ENCODE measurements at places on chromosomes 7 and 10.

- no peak for DNase-seq
These were observed 956.9 kb upstream of the ZNF722 start for GRCh38 chr7:63041786-63042185.

- no peak for DNase-seq
These were observed 168.9 kb downstream of the TWIST1 start for GRCh38 chr7:18948521-18948920.

GRCh38 chr7:133789974-133790373 lies 337.2 kb upstream of the LRGUK start:
- DNase-seq, result no peak

GRCh38 chr10:126016882-126017281 lies 120.5 kb downstream of the FANK1 start:
- DNase-seq, result no peak

DNA sequence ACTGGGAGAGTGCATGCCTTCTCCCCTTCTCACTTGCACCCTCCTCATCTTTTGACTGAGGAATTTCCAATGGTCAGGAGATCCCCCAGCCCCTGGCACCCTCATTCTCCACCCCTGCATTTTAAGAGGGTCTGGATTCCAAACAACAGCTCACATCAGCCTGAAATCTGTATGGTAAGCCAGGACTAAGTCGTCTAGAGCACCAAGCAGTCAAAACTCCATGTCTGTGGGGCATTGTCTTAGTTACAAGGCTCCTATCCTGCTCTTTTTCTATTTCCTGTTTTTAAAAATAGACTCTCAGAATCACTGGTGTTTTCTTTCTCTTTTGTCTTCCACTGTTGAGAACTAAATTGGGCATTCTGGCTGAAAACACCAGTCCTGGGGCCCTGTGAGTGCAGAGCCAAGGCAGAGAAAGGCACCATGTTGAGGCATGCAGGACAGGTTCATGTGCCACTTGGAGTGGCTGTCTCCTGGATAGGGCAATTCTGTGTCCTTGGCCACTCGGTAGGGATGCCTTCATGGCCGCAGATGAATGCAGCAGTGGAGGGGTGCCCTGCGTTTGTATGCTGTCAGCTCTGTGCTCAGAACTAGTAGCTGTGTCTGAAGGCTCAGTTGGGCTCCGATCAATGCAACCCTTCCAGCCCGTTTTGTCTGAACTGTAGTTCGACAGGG lies 216.6 kb upstream of the YAE1 start:
- no peak for DNase-seq

DNA sequence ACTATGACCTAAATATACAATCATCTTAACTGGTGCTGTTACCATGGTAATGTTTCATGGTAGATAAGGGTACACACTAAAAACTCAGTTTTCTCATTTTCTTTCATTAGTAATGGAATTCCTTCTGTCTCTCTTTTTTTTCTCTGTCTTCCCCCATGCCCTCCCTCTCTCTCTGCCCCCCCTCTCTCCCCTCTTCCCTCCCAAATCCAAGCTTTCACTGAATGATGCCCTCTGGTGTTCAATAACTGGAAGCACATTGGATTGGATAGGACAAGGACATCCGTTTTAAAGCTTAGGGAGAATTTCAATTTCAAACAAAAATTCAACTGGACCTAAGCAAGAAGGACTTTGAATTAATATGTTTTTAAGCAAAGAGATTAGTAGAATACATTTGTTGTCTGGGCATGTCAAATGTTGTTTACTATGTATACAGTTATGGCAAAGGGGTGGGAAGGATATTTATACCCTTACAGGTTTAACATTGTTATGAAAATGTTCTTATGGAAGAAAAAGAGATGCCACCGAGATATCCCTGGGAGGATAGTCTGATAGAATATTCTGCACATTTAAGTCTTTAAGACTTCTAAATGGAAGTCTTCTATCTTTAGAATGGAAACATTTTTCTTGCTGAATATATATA lies 6.1 kb downstream of the CHRM2 start:
- DNase-seq, result peak; percentile 45

DNA sequence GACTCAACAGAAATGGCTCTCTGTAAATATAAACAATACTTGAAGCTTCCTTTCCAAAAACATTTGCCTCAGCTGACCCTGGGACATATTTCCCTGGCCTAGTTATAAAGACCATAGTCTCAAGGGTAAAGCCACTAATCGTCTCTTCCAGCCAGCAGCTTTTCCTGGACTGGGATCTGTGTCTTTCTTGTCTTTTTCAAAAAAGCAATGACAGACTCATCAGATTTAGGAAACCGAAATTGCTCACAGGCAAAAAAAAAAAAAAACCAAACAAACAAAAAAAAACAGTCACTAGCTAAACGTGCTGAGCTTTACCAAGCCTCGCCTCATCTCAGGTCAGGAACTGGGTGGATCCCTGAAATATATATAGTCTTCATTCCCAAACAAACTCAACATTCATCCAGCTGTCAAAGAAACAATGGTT lies 23.5 kb downstream of the STN1 start:
- peak; percentile 49 for DNase-seq

- no peak for DNase-seq
These were observed 23.6 kb downstream of the IFIT3 start for GRCh38 chr10:89351412-89351779.

- no peak for DNase-seq
These were observed 933.6 kb upstream of the ZWINT start for GRCh38 chr10:57294698-57295097.

- DNase-seq, result peak; percentile 52
These were observed 111.7 kb upstream of the COBL start for GRCh38 chr7:51428217-51428887.

GRCh38 chr10:30827531-30828120 lies 198.1 kb upstream of the LYZL2 start:
- peak; percentile 55 for DNase-seq

GRCh38 chr7:43753271-43753810 lies 5.1 kb upstream of the BLVRA start:
- no peak for DNase-seq

GRCh38 chr7:28096713-28097112 lies 83.9 kb downstream of the JAZF1 start:
- peak; percentile 85 for DNase-seq

GRCh38 chr10:63375859-63376258 lies 89.9 kb downstream of the JMJD1C start:
- no peak for DNase-seq

DNA sequence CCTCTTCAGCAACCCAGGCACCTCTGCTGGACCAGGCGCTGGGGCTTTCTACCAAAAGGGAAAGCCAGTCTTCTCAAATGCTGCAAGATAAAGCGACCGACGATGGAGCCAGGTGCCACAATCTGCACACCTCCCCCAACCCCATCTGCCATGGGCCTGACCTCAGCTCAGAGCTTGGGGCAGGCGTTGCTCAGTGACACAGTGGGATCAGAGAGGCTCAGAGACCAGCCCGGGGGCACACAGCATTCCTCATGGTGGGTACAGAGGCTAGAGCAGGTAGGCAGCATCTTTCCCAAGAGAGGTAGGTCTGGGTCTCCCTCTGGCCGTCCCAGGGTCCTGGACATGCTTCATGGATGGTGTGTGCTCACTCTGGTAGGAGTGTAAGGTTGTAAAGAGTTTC lies 56.3 kb downstream of the ZMIZ1 start:
- no peak for DNase-seq

GRCh38 chr7:157834501-157835163 lies 497.8 kb downstream of the DNAJB6 start:
- no peak for DNase-seq

- no peak for DNase-seq
These were observed 197.9 kb upstream of the BMPER start for GRCh38 chr7:33707427-33707826.

DNA sequence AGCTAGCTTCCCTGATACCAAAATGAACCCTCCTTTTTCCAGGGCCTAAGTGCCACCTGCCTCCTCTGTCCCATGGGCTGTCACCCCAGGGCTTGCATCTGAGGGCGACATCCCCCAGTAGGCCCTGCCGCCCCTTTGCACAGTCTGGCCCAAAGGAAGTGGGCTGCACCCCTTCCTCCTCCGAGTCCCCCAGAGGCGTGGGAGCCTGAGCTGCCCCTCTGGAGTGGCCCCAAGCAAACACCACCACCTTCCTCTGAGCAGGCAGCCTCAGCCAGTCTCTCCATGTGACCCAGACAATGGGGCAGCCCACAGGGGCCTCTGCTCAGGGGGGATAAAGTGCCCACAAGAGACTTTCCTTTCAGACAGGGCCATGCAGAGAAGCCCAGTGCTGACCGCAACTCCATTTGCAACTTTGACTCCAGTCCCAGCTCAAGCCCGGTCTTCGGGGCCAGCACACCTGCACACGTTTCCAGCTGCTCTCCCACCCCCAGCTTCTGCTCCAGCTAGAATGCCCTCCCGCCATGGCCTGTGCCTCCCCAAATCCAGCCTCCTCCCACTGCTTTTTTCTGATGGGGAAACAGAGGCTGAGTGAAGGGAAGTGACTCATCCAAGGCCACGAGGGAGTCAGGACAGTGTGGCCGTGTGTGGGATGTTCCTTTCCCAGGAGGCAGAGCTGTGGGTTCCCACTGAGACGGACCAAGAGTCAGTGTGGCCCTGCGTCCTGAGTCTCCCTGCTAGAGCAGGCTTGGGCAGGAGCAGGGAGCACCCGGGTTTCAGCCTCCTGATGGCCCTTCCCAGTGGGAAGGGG lies 111.9 kb downstream of the ZMIZ1 start:
- DNase-seq, result no peak

Data from eye (tissue), 1 donor.